ENCODE measurements at places on chromosomes 11 and 22. TPM values are rescaled to one million over a fixed set of nuclear protein-coding genes. Genes with fewer than 3 reads are reported as not detected.

Gene CRYBA4
- not detected for total RNA-seq

DNA sequence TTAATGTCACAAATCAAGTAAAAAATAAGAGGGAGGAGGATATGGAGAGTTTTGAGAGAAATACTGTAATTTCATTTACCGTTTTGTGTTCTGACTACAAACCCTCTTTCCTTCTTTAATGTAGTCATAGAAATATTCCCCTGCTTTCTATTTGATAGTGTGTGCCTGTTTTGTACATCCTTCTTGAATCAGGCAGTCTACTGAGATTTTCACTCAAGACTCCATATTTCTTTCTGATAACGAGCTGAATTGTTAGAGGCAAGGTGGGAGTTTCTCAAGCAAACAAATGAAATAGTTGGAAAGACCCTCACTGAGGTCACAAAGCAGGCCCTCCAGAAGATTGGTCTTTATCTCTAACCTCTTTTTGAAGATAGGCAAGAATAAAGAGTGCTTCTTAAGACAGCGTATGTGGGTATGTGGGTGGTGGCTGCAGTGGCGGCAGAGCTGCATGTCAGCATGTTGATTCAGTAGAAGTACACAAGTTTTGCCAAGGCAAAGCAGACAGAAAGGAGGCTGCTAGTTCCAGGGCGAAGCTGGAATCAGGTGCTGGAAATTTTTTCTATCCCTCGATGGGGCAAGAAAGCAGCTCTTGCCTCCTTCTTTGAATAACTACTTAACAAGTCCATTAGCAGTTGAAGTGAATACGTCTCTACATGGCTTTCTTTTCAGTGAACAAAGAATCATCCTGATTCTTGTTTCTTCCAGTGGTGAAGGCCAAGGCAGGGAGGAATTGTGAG, 164.2 kb downstream of the FAM76B start:
- DNase-seq = no peak

GRCh38 chr11:27717801-27718229, 17.6 kb upstream of the BDNF start:
- DNase-seq = no peak

DNA sequence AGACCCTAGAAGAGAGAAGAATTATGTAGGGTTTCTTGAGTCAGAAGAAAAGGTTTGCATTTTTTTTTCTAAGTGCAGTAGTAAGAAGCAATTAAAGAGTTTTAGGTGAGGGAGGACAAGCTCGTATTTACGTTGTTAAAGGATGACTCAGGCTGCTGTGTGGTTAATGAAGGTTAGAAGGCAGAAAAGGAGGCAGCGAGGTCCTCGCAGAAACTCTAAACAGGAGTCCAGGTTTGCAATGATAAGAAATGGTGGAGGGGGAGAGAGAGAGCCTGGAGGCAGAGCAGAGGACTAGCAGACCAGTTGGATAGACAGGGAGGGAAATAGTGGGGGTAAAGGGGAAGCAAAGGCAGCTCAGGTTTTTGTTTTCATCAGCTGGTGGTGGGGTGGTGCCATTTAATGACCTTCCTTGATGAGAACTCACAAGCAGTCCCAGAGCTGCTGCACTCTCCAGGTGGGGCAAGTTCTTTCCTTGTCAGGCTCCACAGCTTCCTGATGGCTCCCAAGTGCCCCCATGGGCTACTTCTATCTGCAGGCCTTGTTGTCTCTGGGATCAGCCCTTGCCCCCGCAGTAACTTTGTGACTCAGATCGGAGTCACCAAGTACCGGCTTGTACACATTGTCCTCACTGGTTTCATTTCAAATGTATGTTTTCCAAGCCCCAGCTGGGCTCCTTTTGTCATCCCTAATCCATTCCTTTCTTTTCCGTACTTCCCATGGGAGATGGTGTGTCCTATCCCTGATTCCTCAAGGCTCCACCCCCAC, 8.3 kb upstream of the INSC start:
- no peak for DNase-seq

DNA sequence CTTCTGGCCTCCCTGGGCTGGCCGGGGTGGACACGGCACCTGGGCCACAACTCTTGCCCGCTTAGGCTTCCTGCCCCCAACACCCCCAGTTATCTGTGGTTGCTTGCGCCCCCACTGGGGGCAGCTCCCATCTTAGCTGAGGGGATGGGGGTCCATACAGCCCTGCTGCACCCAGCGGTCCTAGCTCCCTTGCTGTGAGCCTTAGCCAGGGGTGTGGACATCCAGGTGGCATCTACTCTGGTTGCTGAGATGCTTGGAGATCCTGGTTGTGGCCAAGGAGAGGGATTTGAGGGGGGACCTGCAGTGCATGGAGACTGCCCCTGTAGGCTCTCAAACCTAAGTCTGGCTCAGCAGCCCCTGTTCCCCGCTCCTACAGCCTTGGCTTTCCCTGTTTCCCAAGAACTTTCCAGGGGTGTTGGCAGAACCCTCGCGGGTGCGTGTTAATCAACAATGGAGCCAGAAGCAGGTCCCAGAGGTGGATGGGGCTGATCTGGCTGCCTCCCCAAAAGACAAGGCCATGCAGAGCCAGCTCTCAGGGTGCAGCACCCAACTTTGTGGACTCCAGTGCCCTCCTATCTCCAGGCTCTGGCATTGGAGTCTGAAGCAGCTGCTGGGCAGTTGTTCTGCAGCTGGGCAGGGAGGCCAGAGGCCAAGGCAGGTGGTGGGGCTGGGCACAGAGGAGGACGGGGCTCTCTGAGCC, 3.3 kb downstream of the KCNQ1 start:
- DNase-seq = no peak

DNA sequence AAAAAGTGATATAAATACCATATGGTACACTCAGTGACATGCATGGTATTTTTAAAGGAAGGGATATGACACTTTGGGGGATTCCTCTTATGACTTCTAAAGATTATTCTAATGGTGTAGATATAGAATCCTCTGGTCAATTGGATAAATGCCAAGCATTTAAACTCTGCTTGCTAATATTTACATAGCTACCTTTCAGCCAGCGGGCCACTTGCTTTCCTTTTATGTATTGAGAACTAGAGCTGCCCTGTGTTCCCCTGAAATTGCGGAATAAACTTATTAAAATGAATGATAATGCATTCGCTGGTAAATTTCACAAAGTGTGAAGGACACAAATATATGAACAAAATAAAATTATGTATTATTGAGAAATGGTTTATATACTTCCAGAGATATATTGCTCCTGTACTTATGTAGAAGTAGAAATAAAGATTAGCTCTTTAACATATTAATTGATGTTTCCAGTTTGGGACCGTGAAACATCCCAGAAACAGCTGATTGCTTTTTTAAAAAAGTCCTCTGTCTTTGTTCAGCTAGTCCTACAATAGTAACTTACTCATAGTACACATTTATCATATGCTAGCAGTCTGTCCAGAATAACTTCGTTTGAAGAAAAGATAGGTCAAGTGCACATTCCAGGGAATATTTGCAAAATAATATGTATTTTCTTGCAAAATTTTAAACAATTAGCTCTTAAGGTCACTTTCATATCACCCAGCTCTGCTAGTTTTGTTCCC, 40.1 kb upstream of the CARD18 start:
- DNase-seq = no peak

Gene OR4D5
- not detected for total RNA-seq

GRCh38 chr11:64852804-64853509, 8.5 kb upstream of the CDC42BPG start:
- DNase-seq = no peak

GRCh38 chr11:128187835-128188234, 399.5 kb downstream of the ETS1 start:
- DNase-seq = no peak

DNA sequence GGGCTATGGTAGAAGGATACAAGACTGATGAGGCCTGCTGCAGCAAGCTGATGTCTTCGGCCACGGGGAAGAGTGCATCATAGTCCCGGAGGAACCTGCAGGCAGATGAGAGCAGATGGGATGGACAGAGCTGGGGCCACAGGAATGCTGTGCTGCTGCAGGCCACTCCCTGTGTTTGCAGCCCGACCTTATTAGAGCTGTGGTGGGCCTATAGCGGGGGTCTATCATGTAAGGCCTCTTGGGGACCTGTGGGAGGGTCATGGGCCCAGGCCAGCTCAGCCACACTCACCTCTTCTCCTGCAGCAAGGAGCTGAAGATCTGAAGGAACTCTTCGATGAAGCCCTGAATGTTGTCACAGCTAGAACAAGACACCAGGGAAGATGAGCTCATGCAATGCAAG, 31.9 kb downstream of the ASCC2 start:
- no peak for DNase-seq

DNA sequence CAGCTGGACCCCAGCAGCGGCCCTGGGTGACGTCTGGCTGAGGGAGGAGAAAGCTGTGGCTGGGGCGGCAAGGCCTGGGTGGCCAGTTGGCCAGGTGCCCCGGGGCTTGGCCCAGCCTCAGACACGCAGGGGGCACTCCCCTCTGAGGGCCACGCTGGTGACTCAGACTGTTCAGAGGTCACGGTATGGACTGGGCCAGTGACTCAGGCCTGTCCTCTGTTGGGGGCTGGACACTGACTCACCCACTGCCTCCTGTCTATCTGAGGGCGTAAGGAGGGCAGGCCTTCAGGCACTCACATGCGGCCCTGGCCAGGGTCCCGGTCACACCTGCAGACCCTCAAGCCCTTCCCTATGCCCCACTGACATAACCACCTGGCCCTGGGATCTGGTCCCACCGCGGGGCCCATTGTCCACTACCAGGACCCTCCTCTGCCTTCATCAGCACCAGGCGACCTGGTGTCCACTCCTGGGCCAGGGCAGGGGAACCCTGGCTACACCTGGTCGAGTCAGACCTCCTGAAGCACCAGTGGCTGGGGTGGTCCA, 3.7 kb upstream of the MUC5AC start:
- peak; percentile 72 for DNase-seq

Gene POTEH
- total RNA-seq = not detected

Gene OR4X2
- not detected for total RNA-seq

Gene GPHA2
- total RNA-seq = not detected

GRCh38 chr11:110294509-110294908, 1.9 kb downstream of the RDX start:
- no peak for DNase-seq

DNA sequence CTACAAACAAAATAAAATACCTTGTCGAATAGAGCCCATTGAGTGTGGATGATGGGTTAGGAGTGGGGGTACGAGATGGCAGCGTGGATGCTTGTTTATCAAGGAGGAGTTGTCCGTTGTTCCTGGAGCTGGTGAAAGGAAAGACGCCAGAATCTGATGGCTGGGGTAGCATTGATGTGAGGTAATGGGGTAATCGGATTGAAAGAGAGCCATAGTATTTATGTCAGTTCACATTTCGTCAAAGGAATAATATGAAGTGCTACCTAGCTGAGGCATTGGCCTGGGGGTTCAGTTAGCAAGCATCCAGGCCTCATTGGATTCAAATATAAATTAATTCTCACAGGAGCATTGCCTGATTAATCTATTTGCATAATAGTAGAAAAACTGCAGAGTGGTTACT, 16.9 kb upstream of the DBX1 start:
- no peak for DNase-seq

Gene CD3G
- 0.26 TPM for total RNA-seq

GRCh38 chr11:88508759-88509581, 171.4 kb upstream of the CTSC start:
- DNase-seq = peak; percentile 16

- DNase-seq = no peak
Observed at GRCh38 chr11:94139416-94139815, 10.8 kb downstream of the PANX1 start.

- no peak for DNase-seq
Observed at GRCh38 chr22:37010174-37010573, 9.1 kb downstream of the TST start.

Data from psoas muscle (tissue), 8 donors.